ENCODE measurements at places on chromosomes 4 and X. TPM values are rescaled to one million over a fixed set of nuclear protein-coding genes. Genes with fewer than 3 reads are reported as not detected.
A peak's percentile ranks its signal among the peaks of the same experiment; 100 is the strongest.

DNA sequence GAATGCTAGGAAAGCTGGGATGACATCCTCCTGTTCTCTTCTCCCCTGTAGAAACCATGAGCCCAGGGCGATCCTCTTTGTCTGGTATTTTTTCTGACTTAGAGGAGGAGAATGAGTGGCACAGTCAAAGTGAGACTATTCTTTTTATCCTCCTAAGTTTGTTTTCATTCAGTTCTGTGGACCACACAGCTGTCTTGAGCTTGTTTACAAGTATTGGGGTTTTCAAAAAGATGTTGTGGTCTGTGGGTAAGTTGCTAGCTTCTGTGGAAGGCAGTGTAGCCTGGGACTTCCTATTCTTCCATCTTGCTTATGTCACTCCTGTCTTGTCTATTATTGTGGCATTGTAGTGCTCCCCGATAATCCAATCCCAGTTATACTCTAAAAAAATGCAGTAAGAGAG, 223.0 kb downstream of the PAPSS1 start:
- ATAC-seq: no peak

DNA sequence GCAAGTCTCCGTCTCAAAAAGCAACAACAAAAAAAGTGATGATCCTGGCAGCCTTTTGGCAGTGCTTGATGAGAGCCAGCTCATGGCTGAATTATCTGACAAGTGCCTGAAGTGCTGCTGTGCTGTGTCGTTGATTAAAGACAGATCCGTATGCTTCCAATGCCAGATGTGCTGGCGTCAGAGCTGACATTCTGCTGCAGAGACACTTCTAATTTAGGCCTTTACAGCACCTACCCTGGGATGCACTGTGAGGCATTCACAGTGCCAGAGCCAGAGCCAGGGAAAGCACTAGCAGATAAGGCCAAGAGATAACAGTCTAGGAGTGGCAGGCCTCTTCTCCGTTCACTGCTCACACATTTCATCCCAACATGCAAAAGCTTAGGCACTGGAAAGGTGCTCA, 995.5 kb downstream of the RAB28 start:
- no peak for ATAC-seq

- no peak for ATAC-seq
These were observed 170.9 kb downstream of the APBB2 start for GRCh38 chr4:41043465-41043864.

- no peak for ATAC-seq
These were observed 61.5 kb downstream of the ABLIM2 start for GRCh38 chr4:8097141-8097541.

Gene DMD
- 223 TPM for total RNA-seq

- ATAC-seq: no peak
These were observed 63.6 kb downstream of the ASB9 start for GRCh38 chrX:15206306-15206705.

GRCh38 chrX:34350561-34351335, 218.6 kb upstream of the FAM47A start:
- ATAC-seq: no peak

Gene FRAS1
- total RNA-seq: 3.4 TPM

Gene CDS1
- 3.3 TPM for total RNA-seq

GRCh38 chr4:169243825-169244609, 26.7 kb downstream of the SH3RF1 start:
- no peak for ATAC-seq

DNA sequence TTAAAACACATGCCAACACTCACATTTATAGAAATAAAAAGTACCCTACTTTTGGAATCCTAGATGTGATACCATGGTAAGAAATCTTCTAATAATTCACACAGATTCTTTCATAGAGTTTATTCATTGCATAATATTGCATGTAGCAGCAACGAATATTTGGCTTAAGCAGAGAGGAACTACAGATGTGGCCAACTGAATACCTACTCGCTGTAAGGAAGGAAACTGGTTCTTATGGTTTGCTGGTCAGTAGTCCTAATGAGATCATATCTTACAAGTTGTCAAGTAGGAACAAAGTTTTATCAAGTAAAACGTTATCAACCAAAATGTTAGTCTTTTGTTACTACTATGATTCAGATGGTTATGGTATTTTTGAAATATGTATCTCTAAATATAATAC, 996.1 kb downstream of the PDHA2 start:
- no peak for ATAC-seq

DNA sequence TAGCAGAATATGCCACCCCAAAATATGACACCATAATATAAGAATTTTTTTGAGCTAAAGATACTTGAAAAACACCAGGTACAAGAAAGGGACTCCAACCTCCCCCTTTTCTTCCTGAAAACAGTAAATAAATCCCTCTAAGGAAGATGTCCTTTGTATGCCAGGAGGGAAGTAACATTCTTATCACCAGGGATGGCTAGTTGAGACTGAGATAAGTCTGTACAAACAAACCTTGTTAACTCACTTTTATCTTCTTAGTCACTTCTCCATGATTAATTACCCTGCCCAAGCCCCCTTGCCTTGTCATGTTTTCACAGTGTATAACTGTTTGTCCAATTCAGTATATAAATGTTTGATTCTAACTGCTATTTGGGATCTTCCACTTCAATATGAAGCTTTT, 888.0 kb downstream of the PCDH18 start:
- no peak for ATAC-seq

DNA sequence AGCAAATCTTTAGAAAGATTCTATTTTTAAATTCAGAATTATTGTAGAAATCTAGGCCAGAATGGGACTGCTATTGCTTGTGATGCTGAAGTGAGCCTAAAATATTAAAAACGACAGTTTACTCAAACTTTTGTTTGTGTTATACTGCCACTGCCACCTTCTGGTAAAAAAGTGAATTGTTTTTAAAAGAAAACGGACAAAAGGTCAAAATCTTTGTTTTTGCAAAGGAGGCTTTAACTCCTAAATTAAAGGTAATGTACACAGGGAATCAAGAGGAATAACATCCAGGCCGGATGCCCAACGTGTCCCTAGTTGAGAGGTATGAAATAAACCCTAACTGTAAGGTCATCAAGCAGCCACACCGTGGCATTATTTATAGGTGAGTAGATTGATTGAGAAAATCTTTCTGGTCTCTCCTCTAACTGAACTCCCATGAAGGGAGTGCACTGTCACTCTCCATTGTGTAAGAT, 338.3 kb upstream of the GALNT7 start:
- no peak for ATAC-seq

GRCh38 chr4:38696697-38697096, 32.7 kb downstream of the KLF3 start:
- no peak for ATAC-seq

Gene CLGN
- 4.4 TPM for total RNA-seq

Gene SUPT20HL1
- total RNA-seq: 0.12 TPM

DNA sequence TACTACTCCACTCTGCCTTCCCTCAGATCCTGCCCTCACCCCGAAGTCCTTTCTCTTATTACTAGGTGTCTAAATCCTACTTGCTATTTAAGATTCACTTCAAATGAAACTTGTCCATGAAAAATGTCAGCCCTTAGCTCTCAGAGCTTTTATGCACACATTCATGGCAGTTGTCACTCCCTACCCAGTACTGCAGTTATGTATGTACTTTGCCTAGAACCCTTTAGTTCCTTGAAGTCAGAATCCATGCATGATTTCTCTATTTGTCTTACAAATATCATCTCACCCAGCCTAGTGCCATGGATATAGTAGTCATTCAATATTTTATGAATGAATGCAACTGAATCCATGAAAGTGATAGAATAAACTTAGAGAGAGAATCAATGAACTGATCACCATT, 3.3 kb upstream of the EPGN start:
- ATAC-seq: no peak

GRCh38 chr4:7388627-7389026, 46.1 kb downstream of the PSAPL1 start:
- no peak for ATAC-seq

DNA sequence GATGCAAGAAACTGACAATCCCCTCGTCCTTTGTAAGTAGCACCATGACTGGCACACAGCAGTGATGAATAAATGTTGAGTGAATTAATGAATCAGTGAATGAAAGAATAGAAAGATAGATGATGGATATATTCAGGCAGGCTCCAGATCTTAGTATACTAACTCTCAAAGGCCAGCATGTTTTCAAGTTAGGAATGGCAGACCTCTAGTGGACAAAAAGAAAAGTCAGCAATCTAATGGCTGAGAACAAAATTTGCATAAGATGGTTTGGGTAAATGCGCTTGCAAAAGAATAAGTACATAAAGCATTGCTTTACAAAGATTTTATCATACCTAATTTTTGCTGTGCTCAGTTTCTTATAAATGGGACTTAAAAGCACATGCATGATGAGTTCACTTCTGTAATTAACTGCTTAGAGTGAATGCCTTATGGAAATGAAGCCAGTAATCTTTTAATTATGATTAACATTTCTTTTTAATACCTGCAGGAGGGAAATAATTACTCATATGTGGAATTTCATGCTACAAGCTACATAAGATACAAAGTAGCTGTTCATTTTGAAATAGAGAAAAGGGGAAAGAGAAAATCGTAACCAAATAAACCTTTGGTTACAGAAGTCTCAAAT, 126.9 kb upstream of the GPRIN3 start:
- no peak for ATAC-seq

Gene P2RY4
- total RNA-seq: 0.27 TPM

DNA sequence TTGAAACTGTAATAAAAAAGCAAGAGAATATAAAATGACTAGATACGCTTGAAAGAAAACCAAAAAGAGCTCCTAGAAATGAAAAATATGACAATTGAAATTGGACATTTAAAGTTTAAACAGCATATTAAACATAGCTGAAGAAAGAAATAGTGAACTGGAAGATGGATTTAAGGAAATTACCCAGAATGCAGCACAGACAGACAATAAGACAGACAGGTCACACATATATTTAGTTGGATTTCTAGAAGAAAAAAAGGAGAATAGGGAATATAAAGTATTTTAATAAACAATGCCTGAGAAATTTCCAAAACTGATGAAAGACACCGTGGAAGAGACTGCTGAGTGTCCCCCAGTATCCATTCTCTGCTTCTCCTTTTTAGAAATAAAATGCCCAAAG, 6.6 kb downstream of the DUSP9 start:
- no peak for ATAC-seq

DNA sequence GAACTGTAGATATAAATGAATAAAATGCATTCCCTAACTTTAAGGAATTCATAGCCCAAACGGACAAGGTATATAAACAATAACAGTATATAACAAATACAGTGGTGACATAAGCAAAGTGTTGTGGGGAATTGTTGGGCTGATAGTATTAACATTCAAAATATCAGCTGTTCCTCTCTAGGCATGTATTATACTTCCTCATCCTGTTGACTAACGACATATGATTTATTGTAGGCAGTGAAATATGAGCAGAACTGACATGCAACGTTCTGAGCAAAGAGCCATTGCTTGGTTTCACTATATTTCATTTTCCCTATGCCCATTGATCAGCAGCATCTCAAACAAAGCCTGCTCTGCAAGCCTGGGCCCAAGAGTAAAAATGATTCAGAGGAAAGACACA, 143.9 kb downstream of the PTCHD1 start:
- ATAC-seq: no peak

DNA sequence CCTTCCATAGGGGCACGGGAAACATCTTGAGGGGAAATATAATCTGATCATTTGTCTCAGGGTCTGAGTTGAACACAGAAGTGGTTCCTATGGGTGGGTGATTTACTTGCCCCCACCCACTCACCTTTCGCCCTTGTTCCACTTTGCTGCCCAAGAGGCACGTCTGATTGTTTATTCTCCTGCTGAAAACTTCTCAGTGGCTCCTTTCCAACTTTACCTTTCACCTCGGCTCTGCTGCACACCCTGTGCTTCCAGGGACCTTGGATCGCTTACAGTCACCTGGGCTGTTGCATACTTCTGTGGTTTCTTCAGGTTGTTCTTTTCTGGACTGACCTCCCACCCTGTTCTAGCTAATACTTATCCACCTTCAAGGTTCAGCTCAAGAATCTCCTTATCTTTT, 213.4 kb upstream of the JADE1 start:
- no peak for ATAC-seq

Gene CHST7
- total RNA-seq: 16.0 TPM

- ATAC-seq: peak; percentile 45
These were observed 964 bp downstream of the VEGFC start for GRCh38 chr4:176791591-176792325.

GRCh38 chrX:154458954-154459778, 1.1 kb downstream of the PLXNA3 start:
- peak; percentile 32 for ATAC-seq

DNA sequence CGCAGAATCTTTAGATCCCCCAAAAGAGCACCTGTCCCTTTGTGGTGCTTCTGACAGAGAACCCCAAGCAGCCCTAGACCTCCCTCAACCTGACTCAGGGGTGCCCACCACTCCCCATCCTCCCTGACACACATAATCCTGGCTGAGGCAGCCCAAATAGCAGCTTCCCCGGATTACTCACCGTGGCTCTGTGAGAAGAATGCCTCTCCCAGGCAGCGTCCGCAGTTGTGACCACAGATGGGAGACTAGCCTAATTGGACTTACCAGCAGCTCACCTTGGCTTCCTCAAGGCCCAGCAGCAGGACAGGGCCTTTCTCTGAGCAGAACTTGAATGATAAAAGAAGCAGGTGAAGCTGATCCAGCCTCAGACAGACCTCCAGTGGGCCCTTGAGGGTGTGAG, 10.3 kb upstream of the ODAPH start:
- ATAC-seq: no peak

DNA sequence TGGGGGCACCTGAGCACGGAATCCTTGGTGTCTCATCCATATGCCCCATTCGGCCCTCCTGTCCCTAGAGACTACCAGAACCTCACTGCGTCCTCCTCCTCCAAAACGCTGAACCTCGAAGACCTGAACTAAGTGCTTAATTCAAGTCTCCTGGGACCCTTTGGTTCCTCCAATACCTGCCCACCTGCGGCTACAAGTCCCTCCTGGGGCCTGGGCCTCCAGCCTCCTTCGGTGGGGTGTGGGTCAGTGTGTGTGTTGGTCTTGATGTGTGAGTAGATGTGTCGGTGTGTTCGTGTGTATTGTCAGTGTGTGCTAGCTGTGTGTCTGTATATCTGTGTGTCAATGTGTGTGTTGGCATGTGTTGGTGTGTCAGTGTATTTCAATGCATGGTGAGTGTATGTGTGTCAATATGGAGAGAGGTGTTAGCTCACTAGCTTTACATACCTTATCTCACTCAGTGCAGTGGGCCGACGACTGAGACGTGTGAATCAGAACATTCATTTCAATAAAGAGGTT, 2.6 kb upstream of the SEPTIN6 start:
- no peak for ATAC-seq

GRCh38 chrX:131828482-131828881, 194.6 kb upstream of the STK26 start:
- ATAC-seq: no peak

DNA sequence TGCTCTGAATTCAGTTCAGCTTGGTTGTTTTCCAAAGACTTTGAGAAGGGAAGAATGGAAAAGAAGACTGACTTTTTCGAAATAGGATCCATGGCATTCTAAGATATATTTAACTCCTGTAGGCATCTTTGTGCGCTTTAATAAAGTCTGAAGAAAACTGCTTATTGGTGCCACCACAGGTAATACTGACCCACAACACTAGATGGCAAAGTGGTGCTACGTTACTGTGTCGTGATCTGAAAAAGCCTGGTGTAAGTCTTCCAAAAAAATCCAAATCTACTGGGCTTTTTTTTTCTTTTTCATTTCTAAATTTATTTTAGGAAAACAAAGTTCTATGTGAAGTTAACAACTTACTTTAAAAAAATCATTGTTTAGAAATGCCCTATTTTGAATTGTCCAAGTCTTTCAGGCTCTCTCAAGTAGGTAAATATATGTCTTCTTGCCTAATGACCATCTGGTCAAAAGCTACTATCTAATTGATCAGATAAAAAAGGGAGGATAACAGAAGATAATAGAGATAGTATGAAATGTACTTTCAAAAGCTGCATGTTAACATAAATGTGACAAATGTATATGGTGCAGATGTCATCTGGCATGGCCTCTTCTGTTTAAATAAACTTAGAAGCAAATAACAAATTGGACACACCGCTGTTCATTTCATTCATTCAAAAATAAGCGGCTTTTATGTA, 47.0 kb upstream of the MID1IP1 start:
- ATAC-seq: no peak

Data from gastroesophageal sphincter (tissue), 4 donors.